ENCODE measurements at places on chromosomes 12 and 14.

GRCh38 chr12:122159882-122160281 is 14.1 kb downstream of the IL31 start:
- no peak for DNase-seq

- no peak for DNase-seq
Measured at GRCh38 chr12:110555577-110556406, 27.3 kb downstream of the PPTC7 start.

GRCh38 chr12:19759227-19759626 is 319.9 kb downstream of the AEBP2 start:
- no peak for DNase-seq

- DNase-seq: peak; percentile 73
Measured at GRCh38 chr12:22046090-22046967, at the start of gene CMAS. TSS of gene CMAS (plus strand) at chr12:22046218. CDS start at chr12:22046304, 86 bp downstream.

- no peak for DNase-seq
Measured at GRCh38 chr14:45194964-45195363, 58.0 kb downstream of the MIS18BP1 start.

- DNase-seq: no peak
Measured at GRCh38 chr12:71162832-71163763, 5.3 kb upstream of the TSPAN8 start.

DNA sequence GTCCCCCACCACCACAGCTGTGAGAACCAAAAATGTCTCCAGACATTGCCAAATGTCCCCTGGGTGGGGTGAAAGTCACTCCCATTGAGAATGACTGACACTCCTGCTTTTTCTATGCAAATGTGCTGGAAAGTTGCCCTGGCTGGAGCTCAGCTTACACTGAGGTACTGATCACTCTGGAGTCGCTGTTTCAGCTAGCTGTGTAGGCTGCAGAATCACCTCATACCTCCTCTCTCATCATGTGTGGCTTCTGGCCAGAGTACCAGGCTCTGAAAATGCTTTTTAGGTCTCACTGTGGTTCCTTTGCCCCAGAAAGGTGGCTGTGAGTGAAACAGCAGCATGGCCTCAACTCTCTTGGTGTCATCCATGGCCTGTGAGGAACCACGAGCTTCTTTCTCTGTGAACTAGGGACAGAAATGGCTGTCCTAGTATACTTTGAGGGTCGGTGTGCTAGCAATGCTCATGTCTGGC is 414.4 kb downstream of the DPF3 start:
- no peak for DNase-seq

GRCh38 chr12:57171668-57172067 is 24.2 kb upstream of the LRP1-AS start:
- DNase-seq: no peak

GRCh38 chr12:47297993-47298392 is 218.2 kb upstream of the AMIGO2 start:
- no peak for DNase-seq

DNA sequence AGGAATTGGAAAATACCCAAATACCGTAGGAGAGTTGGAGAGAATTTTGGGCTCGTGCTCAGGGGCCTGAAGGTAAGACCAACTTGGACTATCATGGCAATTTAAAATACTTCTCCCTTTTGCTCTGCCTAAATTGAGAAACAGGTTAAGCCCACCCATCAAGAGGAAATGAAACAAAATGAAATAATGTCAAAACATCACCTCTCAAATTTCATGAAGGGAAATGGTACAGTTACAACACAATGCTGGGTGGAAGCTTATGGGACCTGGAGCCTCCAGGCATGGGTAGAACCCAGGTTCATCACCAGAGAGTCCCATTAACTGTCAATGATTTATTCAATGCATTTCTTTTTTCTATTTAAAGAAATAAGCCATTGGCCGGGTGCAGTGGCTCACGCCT is 33.7 kb downstream of the FOS start:
- DNase-seq: no peak

DNA sequence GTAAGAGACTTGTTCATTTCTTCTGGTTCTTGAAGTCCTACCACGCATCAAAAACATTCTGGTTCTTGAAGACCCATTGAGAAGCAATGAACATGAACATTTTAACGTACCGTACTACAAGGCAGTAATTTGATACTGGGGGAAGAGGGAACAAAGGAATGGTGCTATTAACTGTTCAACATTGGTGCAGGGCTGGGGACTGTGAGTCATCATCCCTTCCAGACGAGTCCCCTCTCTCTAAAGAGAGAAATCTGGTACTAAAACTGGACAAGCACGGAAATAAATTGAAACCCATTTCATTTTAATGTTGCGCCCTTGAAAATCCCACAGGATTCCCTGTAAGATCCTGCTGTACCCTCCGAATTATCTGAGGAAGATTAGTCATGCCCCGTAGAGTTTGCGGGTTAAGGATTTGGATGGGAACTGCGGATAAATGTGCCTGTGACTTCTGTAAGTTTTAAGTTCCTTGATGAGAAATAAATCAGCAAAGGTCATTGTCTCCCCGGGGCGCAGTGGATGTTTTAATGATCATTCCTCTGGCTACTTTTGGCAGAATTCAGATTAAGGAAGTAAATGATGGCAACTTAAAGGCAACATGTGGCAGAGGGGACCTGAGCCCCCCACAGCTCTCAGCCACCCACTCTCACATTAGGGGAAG is 78.6 kb downstream of the KCNK13 start:
- no peak for DNase-seq

- no peak for DNase-seq
Measured at GRCh38 chr14:56805992-56806727, 4.1 kb downstream of the OTX2 start.

GRCh38 chr14:37597538-37597913 is 2.1 kb downstream of the TTC6 start:
- DNase-seq: no peak

GRCh38 chr12:47296828-47297227 is 217.1 kb upstream of the AMIGO2 start:
- no peak for DNase-seq

GRCh38 chr14:85063747-85064146 is 466.2 kb upstream of the FLRT2 start:
- DNase-seq: no peak

DNA sequence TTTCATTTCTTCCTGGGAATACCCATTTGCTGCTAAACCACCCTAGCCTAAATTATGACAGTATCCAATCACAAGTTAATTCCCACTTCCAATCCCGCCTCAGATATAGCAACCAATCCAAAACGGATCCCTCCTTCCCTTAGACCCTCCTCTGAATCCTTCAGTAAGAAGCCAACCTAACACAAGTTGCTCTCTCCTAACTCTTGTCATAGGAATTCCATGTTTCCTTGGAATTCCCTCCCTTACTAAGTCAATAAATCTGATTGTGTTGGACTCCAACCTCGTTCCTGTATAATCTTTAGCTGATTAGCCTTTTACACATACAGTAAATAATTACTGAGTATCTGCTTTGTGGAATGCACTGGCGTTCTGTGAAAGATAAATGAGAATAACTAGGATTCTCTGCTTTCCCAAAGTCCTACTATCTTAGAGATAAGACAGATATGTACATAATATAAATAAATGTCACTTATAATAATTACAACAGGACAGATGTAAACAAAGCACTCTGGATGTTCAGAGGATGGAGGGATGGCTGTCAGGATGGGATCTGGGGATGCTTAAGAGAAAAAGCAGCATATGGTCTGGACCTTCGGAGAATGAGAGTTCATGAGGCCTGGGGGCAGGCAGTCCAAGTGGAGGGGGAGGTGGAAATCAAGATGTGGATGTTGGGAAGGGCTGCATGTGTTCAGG is 185.8 kb upstream of the SOX5 start:
- no peak for DNase-seq

DNA sequence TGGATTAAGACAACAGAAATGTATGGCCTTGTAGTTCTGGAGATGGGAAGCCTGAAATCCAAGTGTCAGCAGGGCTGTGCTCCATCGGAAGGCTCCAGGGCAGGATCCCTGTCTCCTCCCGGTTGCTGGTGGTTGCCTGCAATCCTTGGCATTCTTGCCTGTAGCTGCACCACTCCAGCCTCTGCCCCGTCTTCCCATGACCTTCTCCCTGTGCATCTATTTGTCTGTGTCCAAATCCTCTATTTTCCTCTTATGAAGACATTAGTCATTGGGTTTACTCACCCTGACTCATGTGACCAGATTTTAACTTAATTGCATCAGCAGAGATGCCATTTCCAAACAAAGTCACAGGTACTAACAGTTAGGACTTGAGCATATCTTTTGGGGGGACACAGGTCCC is 15.1 kb downstream of the TUNAR start:
- DNase-seq: no peak

- no peak for DNase-seq
Measured at GRCh38 chr12:23948291-23948690, 1.2 kb downstream of the SOX5 start.

DNA sequence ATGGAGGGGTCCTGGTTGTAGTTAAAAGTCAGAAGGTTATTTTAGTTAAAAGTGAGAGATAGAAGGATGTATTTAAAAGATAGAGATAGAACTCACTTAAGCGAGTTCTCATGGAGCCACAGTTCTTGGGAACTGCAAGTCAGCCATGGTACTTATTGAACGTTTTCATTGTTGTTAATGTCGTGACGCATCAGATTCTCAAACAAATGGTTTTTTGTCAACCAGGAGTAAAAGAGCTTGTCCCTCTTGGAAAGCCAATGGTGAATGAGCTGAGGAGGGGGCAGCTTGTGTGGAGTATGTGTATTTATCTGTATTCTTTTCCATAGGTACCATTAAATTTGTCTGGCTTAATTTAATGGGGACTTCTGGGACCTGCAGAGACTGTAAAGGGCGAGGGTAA is 68.6 kb downstream of the FIGNL2 start:
- no peak for DNase-seq

DNA sequence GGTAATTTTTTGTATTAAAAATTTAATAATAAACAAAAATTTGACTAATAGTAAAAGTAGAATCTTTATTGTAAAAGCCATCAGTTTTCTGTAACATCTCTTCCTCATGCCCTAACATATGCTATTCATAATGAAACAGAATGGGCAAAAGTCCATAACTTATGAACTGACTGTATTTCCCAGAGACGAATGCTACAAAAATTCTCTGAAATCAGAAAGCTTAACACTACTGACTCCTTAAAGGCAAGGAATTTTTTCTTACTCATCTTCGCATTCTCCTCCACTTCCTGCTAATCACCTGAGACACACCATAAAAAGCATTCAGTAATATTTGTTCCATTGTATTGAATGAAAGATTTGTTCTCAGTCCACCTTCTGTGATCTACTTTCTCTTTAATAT is 17.6 kb downstream of the MON2 start:
- no peak for DNase-seq

- DNase-seq: no peak
Measured at GRCh38 chr12:991350-992333, 619 bp downstream of the ERC1 start.

DNA sequence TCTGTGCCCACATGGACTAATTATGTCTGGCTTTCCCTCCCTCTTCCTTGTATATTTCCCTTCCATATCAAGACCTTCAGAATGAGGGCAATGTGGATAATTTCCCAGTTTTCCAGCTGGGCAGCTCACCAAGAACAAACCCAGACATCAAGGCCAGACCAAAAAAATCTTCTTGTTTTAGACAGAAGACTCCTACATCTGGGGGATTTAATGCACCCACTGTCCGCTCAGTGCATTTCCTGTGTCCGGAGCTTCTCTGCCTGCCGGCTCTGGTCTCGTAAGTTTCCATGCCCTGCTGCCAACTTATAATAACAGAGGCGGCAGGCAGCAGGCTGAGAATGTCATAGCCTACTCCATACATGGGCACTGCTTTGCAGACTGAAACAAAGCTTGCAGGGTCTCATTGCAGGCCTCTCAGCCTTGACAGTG is 207.2 kb upstream of the BCL2L14 start:
- DNase-seq: no peak

DNA sequence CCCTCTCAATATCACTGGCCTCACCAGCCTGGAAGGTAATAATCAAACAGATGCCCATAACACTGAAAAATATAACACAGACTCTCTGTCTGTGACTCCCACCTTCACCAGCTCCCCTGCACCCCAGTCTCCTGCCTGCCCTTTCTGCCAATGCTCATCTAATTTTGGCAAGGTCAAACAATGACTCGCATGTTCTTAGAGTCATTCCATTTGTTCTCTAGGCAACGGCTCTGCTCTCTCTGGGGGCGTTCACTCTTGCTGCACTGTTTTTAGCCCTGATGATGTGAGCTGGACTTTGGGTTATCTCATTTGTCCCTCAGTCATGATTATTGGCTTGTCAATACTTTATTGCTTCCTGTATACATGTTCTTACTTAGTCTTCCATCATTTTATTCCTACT is 691.8 kb downstream of the FLRT2 start:
- DNase-seq: no peak

DNA sequence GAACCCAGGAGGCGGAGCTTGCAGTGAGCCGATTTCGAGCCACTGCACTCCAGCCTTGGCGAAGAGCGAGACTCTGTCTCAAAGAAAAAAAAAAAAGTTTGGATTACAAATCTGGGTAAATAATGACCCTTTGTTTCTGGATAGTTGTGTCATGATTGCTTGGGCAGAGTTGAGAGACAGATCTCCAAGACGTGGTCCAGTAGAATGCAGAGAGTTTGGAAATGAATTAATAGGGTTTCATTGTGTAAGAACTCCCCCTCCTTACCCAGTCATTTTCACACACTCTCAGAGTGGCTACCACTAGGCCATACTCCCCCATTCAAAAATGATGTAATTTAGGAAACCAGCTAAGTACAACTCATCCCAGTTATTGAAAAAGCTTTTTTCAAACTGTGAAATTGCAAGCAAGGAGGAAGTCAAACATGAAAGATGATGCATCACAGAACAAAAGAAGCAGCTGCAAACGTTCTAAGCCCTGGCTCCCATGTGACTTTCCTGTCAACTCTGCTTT is 1331.9 kb downstream of the AACS start:
- no peak for DNase-seq

DNA sequence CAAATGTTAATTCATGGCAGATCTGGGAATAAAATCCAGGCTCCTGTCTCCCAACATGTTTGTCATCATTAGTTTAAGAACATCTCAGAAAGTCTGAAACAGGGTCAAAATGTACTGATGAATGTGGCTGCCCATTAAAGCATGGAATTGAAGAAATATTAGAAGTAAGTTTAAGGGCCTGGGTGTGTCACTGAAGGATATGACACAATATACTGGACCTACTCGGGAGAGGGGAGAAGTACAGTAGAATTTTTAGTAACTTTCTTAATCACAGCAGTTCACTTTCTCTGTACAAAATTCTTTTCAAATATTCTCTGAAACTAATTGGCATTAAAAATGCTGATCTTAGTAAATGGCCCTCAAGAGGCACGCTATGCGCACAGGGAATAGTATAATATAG is 185.5 kb downstream of the ETV6 start:
- no peak for DNase-seq

GRCh38 chr12:53543539-53543938 is 36.3 kb upstream of the NPFF start:
- peak; percentile 62 for DNase-seq

DNA sequence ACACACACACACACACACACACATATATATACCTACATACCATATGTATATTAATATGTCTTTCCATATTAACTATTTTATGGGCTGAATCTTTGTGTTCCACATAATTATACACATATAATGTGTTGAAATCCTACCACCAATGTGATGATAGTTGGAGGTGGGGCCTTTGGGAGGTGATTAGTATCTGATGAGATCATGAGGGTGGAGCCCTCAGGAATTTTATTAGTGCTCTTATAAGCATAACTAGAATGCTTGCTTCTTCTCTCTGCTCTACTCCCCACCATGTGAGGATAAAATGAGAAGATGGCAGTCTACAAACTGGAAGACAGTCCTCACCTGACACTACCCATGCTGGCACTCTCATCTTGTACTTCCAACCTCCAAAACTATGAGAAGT is 1193.5 kb upstream of the FLRT2 start:
- DNase-seq: no peak

Data from CD4-positive, alpha-beta T cell treated with Interleukin-1 beta for 1 hour (primary cell).